Stimulated activated CD8-positive, alpha-beta memory T cell treated with anti-CD3 and anti-CD28 coated beads, Interleukin-12 subunit alpha, Interleukin-12 subunit beta, amount 100 ng/mL, for 4 hours (primary cell): ENCODE measurements at places on chromosomes 7 and 10.

GRCh38 chr10:55897490-55897921 is 463.6 kb downstream of the ZWINT start:
- no peak for DNase-seq

- DNase-seq = no peak
Observed at GRCh38 chr7:80629023-80629422, 9.4 kb upstream of the CD36 start.

GRCh38 chr7:155398944-155399343 is 59.0 kb upstream of the EN2 start:
- no peak for DNase-seq

DNA sequence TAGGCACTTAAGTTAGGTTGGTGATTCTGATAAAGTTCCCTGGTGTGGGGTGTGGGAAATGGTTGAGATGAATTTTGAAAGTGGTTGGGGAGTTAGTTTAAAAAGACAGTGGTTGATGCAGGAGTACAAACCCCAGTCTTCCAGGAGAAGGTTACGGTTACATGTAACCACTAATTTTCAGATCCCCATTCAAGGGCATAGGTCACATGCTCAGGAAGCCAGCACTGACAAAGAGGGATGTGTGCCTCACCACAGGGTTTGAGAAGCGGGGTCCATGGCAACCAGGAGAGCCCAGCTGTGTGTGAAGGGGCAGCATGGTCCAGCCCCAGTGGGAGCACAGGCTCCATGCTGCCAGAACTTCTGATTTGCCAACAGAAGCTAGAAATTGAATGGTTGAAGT is 144.2 kb downstream of the MDFIC start:
- DNase-seq = no peak

- no peak for DNase-seq
Observed at GRCh38 chr7:5613607-5614006, 167.9 kb downstream of the RNF216 start.

DNA sequence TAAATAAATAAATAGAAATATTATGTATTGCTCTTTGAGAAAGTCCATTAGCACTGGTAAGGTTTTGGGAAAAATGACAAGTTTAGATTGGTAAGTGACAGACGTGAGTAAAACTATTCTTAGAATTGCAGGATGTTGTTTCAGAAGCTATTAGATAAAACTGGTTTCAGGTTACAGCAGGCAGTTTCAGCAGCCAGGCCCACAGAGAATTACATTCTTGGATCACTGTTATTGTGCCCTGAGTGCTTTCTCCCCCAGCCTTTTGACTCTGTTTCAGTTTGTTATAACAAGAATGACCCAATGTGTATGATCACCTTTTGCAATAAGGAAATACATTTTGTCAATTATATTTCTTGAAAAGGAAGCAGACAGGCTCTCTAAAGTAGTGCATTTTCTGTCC is 86.5 kb downstream of the DKK1 start:
- no peak for DNase-seq

- no peak for DNase-seq
Observed at GRCh38 chr10:31147210-31147608, 115.5 kb upstream of the ZNF438 start.

GRCh38 chr7:17307558-17307957 is 9.1 kb downstream of the AHR start:
- DNase-seq = no peak
